ENCODE measurements at places on chromosomes 6 and 20. TPM values are rescaled to one million over a fixed set of nuclear protein-coding genes. Genes with fewer than 3 reads are reported as not detected.

The TEAD3 gene
- 2.5 TPM for total RNA-seq

The MYLK2 gene
- 0.53 TPM for total RNA-seq

The SLC32A1 gene
- total RNA-seq: 0.71 TPM

The PPP1R11 gene
- total RNA-seq: 36.4 TPM

The GNAS-AS1 gene
- total RNA-seq: 2.0 TPM

The EEF1A1 gene
- total RNA-seq: 15,299 TPM

DNA sequence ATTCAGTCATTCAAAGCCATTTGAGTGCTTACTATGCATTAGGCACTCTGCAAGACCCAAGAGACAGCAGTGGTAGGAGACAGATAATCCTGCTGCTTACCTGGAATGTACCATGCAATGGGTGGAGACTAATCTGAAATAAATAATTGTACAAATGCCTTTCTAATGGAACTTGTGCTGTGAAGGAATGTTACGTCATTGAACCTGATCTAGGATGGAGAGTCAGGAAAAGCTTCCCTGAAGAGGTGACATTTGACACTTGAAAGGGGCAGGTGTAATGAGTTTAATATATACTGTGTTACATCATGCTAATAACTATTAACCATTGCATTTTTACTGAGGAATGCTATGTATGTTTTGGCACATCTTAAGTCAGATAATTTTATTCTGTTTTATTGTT lies 491.0 kb upstream of the FLRT3 start:
- no peak for ATAC-seq

DNA sequence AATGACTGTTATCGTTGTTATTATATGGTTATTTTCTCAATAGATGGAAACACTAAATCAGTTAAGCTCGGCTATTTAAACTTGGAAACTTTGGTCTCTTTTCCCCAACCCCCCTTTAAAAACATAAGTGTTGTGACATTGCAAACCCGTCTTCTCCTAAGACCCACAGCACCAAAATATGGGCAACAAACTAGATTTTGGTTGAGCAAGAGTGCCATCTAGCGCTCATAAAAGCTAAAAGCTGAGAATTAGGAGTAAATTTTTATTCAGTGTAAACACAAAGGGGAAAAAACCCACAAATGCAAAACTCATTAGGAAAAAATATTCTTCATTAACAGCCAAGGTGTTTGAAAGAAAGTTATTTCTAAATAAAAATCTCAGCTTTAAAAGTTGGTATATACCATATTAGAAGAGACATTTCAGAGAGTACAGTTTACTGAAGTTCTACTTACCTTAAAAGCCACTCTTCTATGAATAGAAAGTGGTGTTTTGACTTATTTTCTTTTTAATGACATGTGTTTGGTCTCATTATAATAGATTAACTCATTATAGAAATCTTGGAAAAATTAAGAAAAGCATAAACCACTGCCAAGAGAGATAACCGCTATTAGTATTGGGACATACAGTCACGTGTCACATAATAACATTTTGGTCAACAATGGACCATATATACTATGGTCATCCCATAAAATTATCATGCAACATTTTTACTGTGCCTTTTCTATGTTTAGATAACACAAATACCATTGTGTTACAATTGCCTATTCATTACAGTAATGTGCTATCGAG lies 21.1 kb downstream of the SESN1 start:
- peak; percentile 52 for ATAC-seq

DNA sequence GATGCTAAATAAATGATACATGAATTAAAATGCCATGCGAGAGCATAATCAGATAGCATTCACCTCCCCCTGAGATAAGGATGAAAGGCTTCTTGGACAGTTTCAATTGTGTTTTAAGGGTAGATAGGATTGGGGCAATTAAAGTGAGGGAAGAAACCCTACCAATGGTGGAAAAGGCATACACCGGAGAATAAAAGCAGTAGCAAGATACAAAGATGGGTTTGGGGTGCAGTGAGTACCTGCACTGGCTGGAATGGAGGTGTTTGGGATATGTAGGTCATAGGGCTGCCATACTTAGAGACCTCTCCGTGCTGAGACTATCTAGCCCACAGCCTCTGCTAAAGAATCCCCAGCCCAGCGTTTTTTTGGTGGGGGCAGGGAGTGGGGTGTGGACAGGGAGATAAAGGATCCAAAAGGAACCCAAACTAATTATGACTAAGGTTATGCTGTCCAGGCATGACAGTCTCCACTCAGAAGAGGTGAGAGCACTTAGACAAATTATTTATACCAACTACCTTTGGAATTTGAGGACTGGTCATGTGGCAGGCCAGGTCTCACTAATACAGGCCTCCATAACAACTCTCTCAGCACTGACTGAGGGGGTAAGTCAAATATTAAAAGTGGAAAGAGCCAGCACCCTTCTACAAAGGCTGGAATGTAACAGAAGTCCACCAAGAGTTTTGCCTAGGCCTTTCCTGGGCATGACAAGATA lies 280.8 kb downstream of the ADGB start:
- ATAC-seq: no peak

- ATAC-seq: no peak
Measured at GRCh38 chr6:85392379-85392778, 57.5 kb upstream of the NT5E start.

DNA sequence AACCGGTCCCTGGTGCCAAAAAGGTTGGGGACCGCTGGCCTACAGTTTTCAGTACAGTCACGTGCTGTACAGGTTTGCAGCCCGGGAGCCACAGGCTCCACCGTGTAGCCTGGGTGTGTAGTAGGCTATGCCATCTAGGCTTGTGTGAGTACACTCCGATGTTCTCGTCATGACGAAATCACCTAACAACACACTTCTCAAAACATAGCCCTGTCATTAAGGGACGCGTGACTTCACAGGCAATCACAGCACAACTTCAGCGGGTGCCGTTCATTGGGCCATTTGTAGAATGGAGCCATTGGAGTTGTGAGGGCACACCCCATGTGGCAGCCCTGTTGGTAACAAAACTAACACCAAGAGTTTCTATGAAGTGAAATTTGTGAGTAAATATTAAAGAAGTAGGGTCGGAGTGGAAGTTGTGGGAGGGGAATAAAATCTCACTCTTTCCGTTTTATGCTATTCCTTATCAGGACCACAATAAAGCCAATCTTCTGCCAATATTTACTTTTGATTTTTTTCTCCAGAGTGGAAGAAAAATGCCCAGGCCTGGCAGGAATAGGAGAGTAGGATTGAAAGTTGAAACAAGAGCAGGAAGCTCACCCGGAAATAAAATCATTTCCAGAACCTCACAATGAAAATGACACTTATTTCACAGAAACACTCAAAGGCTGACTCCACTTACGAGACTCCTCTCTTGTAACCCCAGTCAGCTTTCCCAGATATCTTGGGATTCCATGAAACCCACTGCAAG lies 63.7 kb upstream of the PTPN1 start:
- ATAC-seq: no peak

GRCh38 chr20:40797425-40797824 lies 108.4 kb upstream of the MAFB start:
- ATAC-seq: no peak

DNA sequence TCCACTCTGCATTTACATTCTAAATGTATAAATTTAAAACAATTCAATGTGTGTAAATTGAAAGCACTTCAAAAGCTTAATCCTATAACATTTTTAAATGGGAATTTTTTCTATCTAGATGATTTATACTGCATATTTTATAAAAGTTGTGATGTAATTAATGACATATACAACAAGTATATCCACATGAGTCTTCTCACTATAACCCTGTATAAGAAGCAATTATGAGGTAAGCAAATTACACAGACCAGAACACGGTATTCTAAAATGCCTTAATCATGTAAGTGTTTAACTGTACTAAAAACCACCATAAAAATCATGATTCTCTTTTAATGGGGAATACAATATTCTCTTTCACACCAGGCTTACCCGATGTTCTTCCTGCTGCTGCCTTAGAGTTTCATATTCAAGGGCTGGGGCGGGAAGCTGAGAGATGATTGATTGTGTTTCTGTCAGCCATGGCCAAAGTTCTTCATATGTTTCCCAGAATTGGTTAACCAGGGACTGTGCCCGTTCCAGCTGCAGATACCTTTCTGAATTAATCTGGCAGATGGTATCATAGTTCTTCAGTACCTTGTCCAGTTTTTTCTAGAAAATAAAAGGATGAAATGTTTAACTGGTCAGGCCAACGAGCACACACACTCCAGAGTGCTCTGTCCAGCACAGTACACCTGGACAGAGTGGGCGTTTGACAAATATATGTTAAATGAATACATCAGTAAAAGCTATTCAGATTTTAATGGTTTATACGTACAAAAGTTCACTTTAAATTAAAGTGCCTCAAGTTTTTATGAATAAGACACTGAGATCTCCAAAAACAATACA lies 127.4 kb downstream of the DST start:
- peak; percentile 32 for ATAC-seq

DNA sequence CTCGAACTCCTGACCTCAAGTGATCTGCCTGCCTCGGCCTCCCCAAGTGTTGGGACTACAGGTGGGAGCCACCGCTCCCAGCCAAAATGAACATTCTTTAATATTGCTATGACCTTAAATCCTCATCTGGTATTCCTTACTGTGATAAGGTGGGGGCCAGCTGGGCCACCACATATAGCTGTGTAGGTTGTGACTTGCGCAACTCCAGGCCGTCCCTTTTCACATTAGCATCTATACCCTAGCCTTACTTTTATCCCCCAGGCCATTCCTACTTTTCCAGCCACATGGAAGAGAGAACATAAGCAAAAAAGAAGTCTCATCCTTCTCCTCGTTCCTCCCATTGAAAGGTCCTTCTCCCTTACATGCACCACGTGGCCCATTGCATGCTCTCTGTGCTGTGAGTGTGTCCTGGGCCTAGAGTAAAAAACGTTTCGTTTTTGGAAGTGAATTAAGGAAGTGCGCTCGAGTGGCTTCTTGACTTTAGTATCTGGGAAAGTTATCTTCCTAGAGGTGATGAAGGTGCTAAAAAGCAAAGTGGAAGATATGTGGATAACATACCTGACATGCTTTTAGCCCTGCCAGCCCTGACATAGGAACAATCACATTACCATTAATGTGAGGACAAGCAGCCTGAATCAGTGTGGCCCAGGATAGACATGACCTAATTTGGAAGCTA lies 56.8 kb upstream of the KIF13A start:
- ATAC-seq: no peak

GRCh38 chr20:50344232-50345071 lies 153.8 kb downstream of the CEBPB start:
- ATAC-seq: no peak

DNA sequence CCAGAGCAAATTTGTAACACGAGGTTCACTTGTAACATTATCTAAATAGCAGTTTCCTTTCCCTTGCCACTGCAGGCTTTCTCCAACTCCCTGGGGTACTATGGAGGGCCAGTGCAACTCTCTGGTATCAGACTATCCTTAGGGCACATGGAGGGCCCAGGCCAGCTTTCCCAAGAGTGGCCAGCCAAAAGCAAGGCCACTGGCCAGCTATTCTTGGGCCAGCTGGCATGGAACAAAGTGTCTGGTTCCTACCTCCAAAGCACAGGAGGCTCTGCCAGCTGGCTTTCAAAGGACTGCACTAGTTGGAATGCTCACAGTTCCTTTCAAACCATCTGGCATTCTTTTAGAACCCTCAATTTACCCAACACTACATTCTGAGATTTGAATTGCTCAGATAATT lies 8.7 kb downstream of the RNF24 start:
- ATAC-seq: no peak

DNA sequence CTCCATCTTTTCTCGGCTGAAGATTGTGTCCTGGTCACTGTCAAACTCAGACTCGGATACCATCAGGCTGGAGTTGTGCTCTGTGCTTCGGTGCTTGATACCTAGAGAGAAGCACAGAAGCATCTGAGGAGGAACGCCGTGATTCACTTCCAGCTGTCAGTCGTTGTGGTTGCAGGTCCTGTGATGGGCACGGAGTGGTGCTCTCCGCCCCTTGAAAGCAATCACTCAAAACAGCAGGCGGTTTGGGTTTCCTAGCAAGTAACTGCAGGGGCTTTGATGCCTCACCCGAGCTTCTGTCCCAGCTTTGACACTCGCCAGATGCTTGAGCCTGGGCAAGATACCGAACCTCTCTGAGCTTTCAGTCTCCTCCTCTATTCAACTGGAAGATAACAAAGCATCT lies 52.5 kb downstream of the ALDH5A1 start:
- ATAC-seq: no peak

- ATAC-seq: no peak
Measured at GRCh38 chr6:135616655-135617054, 119.1 kb upstream of the AHI1 start.

DNA sequence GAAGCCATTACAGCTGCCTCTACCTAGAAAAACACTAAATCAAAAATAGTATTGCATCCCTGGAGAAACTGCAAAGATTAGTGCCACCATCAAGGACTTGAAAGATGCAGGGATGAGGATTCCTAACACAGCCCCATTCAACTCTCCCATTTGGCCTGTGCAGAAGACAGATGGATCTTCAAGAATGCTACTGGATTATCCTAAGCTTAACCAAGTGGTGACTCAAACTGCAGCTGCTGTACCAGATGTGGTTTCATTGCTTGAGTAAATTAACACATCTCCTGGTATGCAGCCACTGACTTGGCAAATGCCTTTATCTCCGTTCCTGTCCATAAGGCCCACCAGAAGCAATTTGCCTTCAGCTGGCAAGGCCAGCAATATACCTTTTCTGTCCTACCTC lies 117.4 kb downstream of the TBC1D32 start:
- no peak for ATAC-seq

GRCh38 chr6:168050881-168051586 lies 28.0 kb downstream of the FRMD1 start:
- ATAC-seq: no peak

GRCh38 chr6:105489216-105489530 lies 86.3 kb upstream of the PREP start:
- ATAC-seq: no peak

GRCh38 chr20:57530327-57530981 lies 5.5 kb upstream of the CTCFL start:
- ATAC-seq: no peak
